ENCODE measurements at places on chromosomes 2 and 18.
A peak's percentile ranks its signal among the peaks of the same experiment; 100 is the strongest.

DNA sequence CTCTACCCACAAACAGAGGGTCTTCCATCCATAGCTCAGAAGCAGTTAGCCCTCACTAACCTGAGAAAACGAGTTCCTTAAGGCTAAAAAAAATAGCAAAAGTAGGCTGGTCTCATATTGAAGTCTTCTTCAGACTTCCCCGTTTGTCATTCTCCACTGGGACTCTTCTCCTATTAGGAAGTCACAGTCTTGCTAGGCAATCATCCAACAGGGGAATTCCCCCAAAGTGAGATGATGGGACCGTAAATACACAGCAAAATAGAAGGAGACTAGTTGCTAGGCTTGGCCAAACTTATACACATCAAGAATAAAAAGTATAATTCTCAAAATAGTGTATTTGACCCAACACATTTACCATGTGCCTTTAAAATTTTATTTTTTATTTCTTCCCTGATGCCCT lies 34.3 kb downstream of the COL6A3 start:
- no peak for DNase-seq

GRCh38 chr2:223389624-223390023 lies 212.5 kb downstream of the SCG2 start:
- no peak for DNase-seq

GRCh38 chr2:11933854-11934253 lies 187.4 kb downstream of the LPIN1 start:
- DNase-seq = no peak

DNA sequence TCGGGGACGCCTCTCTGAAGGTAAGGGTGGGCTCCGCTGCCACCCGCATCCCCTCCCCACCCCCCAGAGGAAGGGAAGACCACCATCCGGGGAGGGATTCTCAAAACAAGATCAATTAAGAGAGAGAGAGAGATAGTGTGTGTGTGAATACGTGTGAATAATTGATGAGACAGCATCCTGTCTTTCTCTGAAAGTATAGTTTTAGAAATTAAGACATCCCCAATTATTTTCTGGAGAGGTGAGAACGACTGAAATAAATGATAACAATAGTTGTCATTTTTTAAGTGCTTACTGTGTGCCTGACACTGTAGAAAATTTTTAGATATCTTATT lies 751 bp downstream of the IL18R1 start:
- DNase-seq = no peak

DNA sequence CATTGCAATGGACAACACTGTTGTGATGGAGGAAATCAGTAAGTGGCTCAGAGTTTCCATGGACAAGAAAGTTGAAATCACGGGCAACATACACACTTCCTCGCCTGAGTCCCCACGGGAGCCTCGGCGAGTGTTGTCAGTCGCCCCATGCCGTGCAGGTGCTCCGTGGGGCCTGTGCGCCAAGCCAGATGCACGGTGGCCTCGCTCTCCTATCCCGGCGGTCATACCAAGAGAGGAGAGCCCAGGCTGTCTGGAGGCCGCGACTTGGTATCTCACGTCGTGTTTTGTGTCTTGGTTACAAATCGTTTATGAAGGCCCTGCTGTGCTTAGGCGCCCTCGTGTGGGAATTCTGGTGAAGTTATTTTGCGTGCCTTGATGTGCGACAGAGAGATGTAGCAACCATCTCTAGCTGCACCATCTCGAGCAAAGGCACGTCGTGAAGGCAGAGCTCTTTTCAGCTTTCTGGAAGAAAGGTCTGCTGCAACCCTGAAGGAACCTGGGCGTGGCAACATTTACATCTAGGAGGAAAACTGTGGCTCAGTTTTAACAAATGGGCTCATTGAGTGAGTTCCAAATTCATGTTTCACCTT lies 21.8 kb downstream of the ATG4B start:
- peak; percentile 23 for DNase-seq

GRCh38 chr2:108161298-108161697 lies 78.5 kb upstream of the SULT1C3 start:
- DNase-seq = no peak

DNA sequence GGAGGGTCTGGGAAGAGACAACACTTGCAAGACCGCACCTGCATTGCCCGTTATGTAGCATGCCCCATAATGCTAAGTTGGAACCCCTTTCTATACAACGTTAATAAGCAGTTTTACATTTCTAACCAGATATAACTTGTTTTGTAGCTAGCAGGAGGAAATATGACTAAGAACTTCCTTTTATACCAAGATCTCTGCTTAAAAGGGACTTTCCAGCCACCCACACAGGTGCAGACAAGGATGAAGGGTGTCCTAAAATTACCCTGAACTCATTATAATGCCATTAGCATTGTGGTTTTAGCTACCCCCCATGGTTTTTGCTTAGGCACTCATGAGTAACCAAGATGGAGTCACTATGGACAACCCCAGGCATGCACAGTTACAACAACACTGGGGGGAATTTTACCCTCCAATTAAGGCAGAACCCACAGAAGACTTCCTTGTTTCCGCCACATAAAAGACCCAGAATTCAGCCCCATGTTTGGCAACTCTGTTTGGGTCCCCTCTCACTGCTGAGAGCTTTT lies 362.8 kb downstream of the CBLN2 start:
- no peak for DNase-seq

- DNase-seq = no peak
Observed at GRCh38 chr2:231123362-231123898, 1.4 kb downstream of the HTR2B start.

- no peak for DNase-seq
Observed at GRCh38 chr2:12990523-12990922, 273.8 kb downstream of the TRIB2 start.

DNA sequence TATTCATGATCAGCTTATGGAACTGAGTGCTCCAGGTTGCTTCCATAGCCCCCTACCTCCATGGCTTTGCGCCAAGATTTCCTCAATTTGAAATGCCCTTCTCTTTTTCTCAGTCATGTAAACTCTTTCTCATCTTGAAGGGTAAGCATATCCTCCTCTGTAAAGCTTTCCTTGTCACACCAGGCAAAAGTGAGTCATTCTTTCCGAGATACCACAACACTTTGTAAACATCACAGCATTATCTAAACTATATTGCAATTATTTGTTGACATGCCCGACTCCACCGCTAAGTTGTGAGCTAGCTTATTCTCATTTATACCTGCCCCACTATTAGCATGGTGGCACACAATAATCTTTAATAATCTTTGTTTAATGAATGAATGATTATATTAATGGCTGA lies 419.5 kb upstream of the CHST9 start:
- no peak for DNase-seq

- DNase-seq = no peak
Observed at GRCh38 chr2:33212151-33212550, 264.3 kb upstream of the RASGRP3 start.

GRCh38 chr2:222976521-222977061 lies 75.4 kb upstream of the KCNE4 start:
- DNase-seq = no peak

- DNase-seq = no peak
Observed at GRCh38 chr2:163200741-163201140, 362.2 kb upstream of the KCNH7 start.

- no peak for DNase-seq
Observed at GRCh38 chr2:85394976-85395375, 15.2 kb downstream of the CAPG start.

- DNase-seq = no peak
Observed at GRCh38 chr2:239058766-239059165, 210.9 kb downstream of the TWIST2 start.

GRCh38 chr2:85431570-85432205 lies 13.2 kb downstream of the SH2D6 start:
- DNase-seq = no peak

DNA sequence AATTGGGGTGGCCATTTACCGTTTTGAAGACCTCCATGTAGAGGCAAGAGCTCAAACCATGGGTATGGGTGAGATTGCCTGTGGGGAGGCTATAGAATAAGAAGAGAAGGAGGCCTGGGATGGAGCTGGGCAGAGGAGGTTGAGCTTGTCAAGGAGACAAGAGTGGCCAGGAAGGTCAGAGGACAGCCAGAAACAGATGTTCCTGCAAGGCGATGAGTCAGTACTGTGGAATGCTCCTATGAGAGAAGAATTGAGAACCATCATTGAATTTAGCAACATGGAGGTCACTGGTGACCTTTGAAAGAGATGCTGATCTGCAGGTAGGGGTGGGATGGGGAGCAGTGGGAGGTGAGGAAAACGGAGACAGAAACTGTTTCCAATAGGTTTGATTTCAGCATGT lies 3.5 kb downstream of the ACSL3 start:
- no peak for DNase-seq

DNA sequence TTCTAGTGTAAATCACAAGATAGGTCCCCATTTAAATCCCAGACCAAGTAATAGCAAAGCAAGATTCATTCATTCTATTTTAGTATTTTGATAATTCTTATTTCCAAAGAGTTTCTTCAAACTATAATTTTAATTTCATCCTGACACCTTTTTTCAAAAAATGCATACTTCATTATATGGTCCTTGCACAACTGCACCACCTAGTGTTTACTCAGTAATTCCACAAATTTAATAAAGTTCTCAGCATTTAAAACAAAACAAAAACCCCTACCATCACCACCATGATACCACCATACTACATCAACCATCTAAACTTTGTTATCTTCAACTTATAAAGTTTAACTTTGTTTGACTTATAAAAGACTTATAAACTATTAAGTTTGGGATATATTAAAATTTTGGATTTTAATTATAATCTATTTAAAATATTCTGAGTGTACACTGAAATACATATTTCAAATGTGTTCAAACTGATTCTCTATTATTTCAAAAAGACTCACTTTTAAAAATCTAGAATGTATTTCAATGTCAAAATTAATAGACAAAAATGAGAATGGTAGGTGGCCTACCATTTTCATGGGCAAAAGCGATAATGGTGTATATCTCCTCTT lies 44.2 kb downstream of the WDPCP start:
- no peak for DNase-seq

DNA sequence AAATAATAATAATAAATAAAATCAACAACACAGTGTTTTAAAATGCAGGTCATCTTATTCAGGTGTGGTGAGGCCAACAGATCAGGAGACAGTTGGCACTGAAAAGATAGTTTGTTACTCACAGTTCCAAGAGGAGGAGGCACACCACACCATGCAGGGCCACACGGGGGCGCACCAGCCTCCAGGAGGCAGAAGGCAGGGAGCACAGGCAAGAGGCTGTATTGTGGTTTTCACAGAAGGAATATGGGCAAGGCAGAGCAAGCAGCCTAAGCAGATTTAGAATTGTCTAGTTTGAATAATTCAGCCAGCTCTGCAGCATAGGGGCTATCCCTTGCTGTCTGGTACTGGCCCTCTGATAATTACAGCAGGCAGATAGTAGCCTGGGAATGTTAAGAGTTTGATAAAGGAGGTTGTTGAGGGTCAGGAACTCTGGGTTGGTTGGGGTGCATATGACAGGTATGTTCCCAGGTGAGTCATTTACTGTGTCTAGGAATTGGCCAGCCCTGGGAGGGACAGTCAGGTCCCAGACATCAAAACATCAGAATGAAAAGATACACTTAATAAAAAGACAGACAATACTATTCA lies 31.3 kb downstream of the KIAA2012 start:
- DNase-seq = no peak

GRCh38 chr18:55089610-55090009 lies 130.3 kb upstream of the CCDC68 start:
- DNase-seq = no peak

DNA sequence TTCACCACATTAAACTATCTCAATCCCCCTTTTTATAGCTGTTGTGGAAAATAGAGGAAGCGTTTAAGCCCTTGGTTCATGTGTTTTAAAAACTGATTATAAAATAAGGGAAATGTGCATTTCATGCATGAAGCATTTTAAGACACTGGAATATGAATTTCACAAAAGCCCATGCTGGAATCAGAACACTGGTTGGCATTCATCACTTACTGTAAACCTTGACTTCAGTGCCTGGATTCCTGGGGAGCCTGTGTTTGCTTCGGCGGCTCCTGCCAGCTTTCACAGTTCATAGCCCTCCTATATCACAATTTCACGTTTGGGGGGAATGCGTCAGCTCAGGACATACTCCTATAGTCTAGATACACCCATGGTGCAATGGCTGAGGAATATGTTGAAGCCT lies 336.9 kb downstream of the INSIG2 start:
- DNase-seq = no peak

GRCh38 chr18:179499-179898 lies 21.1 kb downstream of the USP14 start:
- DNase-seq = no peak

DNA sequence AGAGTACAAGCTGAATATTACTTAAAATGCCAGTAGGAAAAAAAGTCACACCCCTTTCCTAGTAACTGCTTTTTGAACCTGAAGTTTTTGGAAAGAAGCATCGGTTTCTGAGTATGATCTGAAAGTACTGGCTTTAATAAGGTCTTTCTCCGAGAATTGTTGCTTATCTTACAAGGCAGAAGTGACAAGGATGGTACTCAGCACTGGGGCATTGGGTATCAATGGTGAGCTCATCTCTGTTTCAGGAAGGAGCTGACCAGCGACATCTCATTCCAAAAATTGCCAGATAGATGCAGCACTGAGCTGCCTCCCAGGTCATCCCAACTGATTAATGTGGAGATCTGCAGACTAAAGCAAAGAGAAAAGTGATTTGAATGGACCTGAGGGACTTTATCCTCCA lies 85.4 kb downstream of the FMNL2 start:
- DNase-seq = no peak

GRCh38 chr18:35071819-35072247 lies 30.6 kb downstream of the MAPRE2 start:
- no peak for DNase-seq

- no peak for DNase-seq
Observed at GRCh38 chr18:2512059-2512458, 59.2 kb downstream of the METTL4 start.

DNA sequence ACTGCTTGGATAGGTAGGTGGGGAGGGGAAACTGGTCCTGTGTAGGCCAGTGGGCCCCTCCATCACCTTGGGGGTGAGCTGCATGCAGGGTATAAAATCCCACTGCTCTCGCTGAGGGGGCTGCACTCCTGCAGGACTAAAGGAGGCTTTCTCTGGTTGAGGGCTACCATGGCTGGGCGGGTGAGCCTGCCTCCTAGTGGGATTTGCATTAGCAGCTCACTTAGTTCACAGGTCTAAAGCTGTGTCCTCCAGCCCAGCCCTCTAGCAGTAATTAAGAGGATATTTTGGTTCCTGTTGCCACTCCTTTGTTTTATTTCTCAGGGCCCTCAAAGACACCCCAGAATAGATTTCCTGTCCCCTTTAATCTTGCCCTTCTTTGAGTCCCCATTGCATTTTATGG lies 24.6 kb downstream of the TMEM127 start:
- DNase-seq = no peak

GRCh38 chr18:21853775-21854552 lies 113.4 kb downstream of the MIB1 start:
- no peak for DNase-seq

DNA sequence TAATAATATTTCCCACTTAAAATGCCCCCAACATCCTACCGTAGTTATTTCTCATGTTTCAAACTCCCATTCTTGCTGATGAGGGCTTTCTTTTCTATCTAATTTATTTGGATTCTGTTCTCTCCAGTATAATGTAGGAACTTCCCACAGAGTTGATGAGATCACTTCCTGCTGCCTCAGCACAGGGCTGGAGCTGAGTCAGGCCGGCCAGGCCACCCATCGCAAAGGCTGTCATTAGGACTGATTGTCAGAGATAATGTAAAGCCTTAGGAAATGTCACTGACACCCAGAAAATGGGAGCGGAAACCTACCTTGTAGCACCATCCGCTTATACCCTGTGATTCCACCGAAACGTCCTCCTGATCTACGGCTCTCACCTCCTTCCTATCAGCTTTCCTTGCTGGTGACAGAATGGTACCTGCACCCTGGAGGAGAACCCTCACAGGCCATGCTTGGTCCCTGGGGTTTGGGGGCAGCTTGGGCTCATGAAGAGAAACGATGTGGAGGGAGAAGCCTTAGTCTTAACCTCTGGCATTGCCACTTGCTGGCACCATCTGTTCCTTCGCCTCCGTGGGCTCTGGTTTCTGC lies 672.8 kb upstream of the ID2 start:
- DNase-seq = no peak
